ENCODE measurements at places on chromosomes 13 and 19. TPM values are rescaled to one million over a fixed set of nuclear protein-coding genes. Genes with fewer than 3 reads are reported as not detected.

GRCh38 chr19:27779954-27780353 is 1433.0 kb downstream of the UQCRFS1 start:
- no peak for DNase-seq
- H3K4me3 ChIP-seq, result no peak overlapping the region
- H3K27me3 ChIP-seq, result no peaks in the 10 kb centered on the region
- peaks cover 5% of the 10 kb centered on the region for H3K4me1 ChIP-seq
- no peak overlapping the region for H3K27ac ChIP-seq
- H3K36me3 ChIP-seq, result peaks cover 66% of the 10 kb centered on the region

- H3K36me3 ChIP-seq, result no peaks in the 10 kb centered on the region
- no peak overlapping the region for H3K4me3 ChIP-seq
- peaks cover 4% of the 10 kb centered on the region for H3K4me1 ChIP-seq
- no peak for DNase-seq
Measured at GRCh38 chr13:28522871-28523270, 27.9 kb upstream of the FLT1 start.

GRCh38 chr13:52001120-52001731 is 10.0 kb downstream of the ATP7B start:
- peak; percentile 41 for DNase-seq
- H3K27ac ChIP-seq, result no peak overlapping the region
- peaks cover 8% of the 10 kb centered on the region for H3K27me3 ChIP-seq
- no peaks in the 10 kb centered on the region for H3K4me1 ChIP-seq

DNA sequence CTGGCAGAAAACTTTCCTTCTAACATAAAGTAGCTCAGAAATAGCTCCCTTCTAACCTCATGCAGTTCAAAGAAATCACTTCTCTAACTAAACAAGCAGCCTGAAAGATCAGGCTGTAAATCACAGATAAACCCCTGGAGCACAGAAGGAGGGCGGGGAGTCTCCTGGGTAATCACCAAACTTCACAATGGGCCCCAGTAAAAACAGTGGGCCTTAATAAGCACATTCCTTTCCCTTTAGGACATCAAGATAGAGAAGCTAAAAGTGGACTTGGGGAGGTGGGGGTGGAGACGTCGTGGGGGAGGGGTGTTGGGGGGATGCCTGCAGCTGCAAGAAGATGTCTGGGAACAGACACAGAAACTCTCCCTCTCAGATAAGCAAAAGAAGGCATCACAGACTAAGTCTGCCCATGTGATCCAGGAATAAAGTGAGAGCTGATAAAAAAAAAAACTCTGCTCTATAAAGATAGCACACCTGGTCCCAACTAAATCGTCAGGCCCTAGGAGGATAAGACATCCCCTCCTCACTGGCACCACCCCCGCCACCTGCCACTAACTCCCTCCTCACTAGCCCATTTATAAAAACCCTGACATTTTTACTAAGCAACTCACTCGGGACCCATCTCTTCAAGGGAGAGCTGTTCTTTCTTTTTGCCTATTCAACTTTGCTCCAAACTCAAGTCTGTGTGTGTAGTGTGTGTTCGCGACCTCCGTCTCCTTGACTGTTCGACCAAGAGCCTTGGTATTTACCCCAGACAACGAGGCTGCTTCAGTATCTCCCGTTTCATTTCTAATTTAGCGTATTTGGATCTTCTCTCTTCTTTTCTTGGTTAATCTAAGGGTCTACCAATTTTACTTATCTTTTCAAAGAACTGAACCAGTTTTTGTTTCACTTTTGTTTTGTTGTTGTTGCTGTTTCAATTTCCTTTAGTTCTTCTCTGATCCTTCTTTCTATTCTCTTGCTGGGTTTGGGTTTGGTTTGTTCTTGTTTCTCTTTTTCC is 31.7 kb downstream of the DNAJC15 start:
- no peak overlapping the region for H3K27ac ChIP-seq
- peaks cover 6% of the 10 kb centered on the region for H3K36me3 ChIP-seq
- peaks cover 25% of the 10 kb centered on the region for H3K4me1 ChIP-seq
- H3K27me3 ChIP-seq, result no peaks in the 10 kb centered on the region

DNA sequence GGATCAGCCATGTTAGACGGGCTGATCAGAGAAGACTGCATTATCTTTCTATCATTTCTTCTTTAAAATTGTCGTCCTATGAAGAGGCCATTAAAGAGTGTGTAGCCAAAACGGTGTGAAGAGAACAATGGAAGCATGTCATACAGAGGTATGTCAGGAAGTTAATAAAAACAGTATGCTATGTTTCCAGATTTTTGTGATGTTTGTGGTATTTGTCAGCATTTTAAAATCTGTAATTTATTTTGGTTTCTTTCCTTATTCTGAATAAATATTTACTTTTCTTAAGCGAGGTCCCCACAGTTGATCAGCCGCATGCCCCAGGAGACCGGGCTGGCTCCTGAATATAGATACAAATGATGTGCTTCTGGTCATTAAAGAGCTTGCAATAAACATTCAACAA is 142.9 kb upstream of the SERP2 start:
- H3K27ac ChIP-seq, result no peak overlapping the region
- H3K27me3 ChIP-seq, result peaks cover 1% of the 10 kb centered on the region
- H3K4me1 ChIP-seq, result no peaks in the 10 kb centered on the region
- H3K36me3 ChIP-seq, result no peaks in the 10 kb centered on the region

DNA sequence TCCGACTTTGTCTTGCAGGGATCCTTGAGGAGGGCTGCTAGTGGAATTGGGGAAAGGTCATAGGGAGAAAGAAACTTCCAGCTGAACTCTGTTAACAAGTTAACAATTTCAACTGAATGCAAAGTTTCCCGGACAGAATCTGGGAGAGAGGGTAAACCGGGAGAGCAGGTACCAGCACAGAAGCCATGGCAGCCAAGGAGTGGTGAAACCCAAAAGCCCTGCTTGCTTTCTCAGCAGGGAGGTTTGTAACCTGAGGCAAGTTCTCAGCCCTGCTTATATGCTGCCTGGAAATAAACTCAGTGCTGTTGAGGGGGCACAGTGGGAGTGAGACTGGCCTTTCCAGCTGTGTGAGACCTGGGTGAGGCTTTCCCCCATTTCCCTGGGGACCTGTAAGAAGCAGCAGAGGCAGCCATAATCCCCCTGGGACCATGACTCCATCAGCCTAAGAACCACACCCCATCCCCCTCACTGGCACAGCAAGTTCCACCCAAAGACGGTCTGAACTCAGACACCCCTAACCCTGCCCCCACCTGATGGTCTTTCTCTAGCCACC is 84.0 kb downstream of the SUCLA2 start:
- DNase-seq, result no peak
- no peak overlapping the region for H3K4me3 ChIP-seq
- no peak overlapping the region for H3K27ac ChIP-seq
- peaks cover 1% of the 10 kb centered on the region for H3K27me3 ChIP-seq
- peaks cover 33% of the 10 kb centered on the region for H3K36me3 ChIP-seq

DNA sequence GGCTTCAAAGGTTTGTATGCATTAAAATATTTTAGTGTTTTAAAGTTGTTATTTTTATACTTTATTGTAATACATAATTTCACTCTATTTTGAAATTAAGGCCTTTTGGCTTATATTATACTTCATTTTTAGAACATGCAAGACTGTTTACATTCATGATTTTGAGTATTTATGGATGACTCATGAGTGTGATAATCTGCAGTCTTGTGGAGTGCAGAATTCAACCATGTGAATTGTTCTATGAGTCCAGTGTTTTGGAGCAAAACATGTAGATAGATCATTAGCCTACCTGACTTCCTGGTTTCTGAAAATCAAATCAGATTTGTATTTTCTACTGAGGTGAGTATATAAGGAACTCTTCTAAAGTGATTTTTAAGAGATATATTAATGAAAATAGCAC is 241.8 kb downstream of the PCCA start:
- no peaks in the 10 kb centered on the region for H3K27me3 ChIP-seq
- no peaks in the 10 kb centered on the region for H3K4me1 ChIP-seq
- peaks cover 30% of the 10 kb centered on the region for H3K36me3 ChIP-seq
- no peak for DNase-seq
- no peak overlapping the region for H3K4me3 ChIP-seq
- no peak overlapping the region for H3K27ac ChIP-seq

DNA sequence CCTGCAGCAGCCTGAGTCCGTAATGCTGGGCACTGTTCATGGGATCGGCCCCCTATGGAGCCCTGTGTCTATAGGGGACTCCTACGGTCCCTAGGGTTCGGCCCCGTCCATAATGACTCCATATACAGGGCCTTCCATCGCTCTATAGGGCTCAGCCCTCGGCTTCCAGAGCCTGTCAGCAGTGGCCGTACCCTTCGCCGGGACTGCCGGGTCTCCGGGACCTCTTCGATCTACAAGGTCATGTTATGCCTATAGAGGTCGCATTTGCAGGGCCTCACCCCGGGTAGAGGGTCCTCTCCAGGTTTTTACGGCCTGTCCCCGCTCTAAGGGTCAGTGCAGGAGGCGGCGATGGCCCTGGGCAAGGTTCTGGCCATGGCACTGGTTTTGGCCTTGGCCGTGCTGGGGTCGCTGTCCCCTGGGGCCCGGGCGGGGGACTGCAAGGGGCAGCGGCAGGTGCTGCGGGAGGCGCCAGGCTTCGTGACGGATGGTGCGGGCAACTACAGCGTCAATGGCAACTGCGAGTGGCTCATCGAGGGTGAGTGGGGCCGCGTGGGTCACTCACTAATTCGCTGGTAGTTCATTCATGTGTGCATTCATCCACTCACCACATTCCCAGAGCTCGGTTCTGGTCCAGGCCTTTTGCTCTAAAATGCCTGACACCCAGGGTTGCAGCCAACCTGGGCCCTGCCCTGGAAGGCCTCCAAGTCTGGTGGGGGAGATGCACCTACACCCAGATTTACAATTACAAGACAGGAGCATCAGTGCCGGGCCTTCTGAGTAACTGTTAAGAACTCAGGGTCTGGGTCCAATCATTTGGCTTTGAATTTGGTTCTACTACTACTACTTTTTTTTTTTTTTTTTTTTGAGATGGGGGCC is 699 bp downstream of the MEGF8 start:
- no peak for DNase-seq
- peaks cover 4% of the 10 kb centered on the region for H3K36me3 ChIP-seq
- H3K27ac ChIP-seq, result peak overlapping the region; percentile 66
- H3K4me3 ChIP-seq, result peak overlapping the region; percentile 91

DNA sequence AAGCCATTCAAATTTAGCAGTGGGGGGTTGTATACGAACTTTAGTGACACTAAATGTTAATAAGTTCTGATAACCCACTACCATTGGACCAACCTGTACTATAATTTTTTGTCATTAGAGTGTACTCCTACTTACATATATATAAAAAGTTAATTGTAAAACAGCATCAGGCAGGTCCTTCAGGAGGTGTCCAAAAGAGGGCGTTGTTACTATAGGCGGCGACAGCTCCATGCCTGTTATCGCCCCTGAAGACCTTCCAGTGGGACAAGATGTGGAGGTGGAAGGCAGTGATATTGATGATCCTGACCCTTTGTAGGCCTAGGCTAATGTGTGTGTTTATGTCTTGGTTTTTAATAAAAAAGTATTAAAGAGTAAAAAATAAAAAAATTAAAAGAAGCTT is 27.5 kb downstream of the SPRYD7 start:
- H3K4me3 ChIP-seq, result no peak overlapping the region
- H3K27me3 ChIP-seq, result no peaks in the 10 kb centered on the region
- no peak for DNase-seq

DNA sequence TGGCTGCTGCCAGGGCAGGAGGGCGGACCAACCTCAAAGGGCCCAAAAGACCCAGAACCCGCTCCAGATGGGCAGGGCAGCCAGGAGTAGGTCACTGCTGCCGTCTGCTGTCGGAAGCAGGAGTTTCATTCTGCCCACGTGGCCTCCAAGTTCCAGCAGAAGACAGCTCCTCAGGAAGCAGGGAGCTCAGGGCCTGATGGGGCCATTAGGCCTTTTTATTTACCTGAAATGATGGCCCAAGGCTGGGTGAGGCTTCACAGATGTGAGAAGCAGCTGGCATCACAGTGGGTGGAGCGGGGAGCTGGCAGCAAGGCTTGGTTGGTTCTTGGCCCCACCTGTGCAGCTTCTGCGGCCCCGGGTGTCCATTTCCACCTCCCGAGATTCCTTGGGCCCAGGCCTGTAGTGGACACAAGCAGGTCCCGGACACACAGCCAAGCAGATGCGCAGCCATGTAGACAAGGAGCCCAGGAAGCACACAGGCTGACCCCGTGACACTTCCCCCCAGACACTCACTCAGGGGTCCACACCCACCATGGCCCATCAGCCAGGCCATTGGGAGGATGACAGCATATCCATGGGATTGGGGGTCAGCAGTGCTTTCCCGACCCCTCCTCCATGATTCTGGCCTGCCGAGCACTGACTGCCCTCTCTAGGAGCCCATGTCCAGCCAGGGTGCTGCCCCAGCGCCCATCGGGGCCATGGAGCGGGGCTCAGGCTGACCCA is 26.4 kb downstream of the C13orf46 start:
- H3K4me3 ChIP-seq, result no peak overlapping the region
- peaks cover 19% of the 10 kb centered on the region for H3K4me1 ChIP-seq
- peaks cover 20% of the 10 kb centered on the region for H3K27me3 ChIP-seq
- no peak for DNase-seq
- no peaks in the 10 kb centered on the region for H3K36me3 ChIP-seq

- peaks cover 18% of the 10 kb centered on the region for H3K4me1 ChIP-seq
- H3K27me3 ChIP-seq, result peaks cover 7% of the 10 kb centered on the region
- H3K4me3 ChIP-seq, result peak within 1 kb of the TSS; percentile 80
- peak within 1 kb of the TSS; percentile 92 for H3K27ac ChIP-seq
- H3K36me3 ChIP-seq, result peaks cover 6% of the 10 kb centered on the region
Measured at GRCh38 chr19:58451358-58452101, at the start of gene ZNF324B. Gene ZNF324B (plus strand): TSS chr19:58451622. CDS start chr19:58453702, 2,080 bp downstream.

DNA sequence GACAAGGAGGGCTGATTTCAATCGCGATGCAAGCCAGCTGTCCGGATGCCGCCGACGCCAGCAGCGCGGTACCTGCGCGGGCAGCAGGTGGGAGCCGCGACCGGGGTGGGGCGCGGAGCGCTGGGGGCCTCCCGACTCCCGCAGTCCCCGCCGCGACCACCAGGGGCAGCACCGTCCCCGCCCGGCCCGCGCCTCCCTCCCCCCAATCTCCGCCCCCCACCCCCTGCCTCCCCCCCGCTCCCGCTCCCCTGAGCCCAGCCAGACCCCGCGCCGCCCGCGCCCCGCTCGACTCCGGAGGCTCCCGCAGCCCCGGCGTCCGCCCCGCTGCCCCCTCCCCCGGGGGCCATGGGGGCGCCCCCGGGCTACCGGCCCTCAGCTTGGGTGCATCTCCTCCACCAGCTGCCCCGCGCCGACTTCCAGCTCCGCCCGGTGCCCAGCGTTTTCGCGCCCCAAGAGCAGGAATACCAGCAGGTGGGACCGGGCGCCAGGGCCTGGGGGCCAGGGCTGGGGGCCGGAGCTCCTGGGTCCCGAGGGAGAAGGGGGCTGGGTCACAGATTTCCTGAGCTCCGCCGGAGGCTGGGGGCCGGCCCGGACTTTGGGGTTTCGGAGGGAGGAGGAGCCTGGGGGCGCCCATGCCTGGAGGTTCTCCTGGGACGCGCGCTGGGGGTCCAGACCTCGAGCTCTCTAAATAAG is at the start of gene TTYH1:
TTYH1 (plus strand) TSS at position 257 of the 693 bp plus-strand sequence; CDS start at position 346, 89 bp downstream.
- H3K4me3 ChIP-seq, result no peak within 1 kb of the TSS
- peaks cover 6% of the 10 kb centered on the region for H3K36me3 ChIP-seq
- H3K4me1 ChIP-seq, result peaks cover 25% of the 10 kb centered on the region
- H3K27ac ChIP-seq, result no peak within 1 kb of the TSS

The PTBP1 gene
- polyA plus RNA-seq, result 70.0 TPM

The CGB7 gene
- polyA plus RNA-seq, result not detected

The SHD gene
- polyA plus RNA-seq, result not detected

The NACC1 gene
- polyA plus RNA-seq, result 2.8 TPM
